DMS79 treated with DMSO at 0.1 percent for 48 hours (cell line): ENCODE measurements at places on chromosomes 7 and 10.

GRCh38 chr7:141706239-141707064, 1.7 kb upstream of the WEE2 start:
- DNase-seq, result no peak

- DNase-seq, result no peak
Measured at GRCh38 chr7:26784118-26784517, 80.3 kb downstream of the SKAP2 start.

- no peak for DNase-seq
Measured at GRCh38 chr7:103142494-103142893, 6.4 kb downstream of the NAPEPLD start.

DNA sequence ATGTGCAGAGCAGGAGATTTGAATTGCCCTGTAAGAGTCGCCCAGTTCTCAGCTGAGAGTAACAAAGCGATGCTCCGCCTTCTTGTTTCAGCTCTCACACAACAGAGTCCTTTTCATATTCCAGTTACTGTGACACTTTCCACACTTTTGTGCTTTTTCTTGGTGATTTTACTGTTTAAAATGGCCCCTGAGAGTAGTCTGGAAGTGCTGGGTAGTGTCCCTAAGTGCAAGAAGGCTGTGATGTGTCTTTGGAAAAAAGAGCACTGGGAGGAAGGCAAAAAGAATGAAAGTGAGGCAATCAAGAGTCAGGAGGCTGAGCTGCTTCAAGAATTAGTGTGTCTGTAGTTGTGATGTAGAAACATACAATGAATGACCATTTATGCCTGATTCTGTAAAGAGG, 201.2 kb upstream of the SEMA3E start:
- no peak for DNase-seq

GRCh38 chr10:78559661-78560340, 509.0 kb upstream of the ZMIZ1 start:
- peak; percentile 88 for DNase-seq

DNA sequence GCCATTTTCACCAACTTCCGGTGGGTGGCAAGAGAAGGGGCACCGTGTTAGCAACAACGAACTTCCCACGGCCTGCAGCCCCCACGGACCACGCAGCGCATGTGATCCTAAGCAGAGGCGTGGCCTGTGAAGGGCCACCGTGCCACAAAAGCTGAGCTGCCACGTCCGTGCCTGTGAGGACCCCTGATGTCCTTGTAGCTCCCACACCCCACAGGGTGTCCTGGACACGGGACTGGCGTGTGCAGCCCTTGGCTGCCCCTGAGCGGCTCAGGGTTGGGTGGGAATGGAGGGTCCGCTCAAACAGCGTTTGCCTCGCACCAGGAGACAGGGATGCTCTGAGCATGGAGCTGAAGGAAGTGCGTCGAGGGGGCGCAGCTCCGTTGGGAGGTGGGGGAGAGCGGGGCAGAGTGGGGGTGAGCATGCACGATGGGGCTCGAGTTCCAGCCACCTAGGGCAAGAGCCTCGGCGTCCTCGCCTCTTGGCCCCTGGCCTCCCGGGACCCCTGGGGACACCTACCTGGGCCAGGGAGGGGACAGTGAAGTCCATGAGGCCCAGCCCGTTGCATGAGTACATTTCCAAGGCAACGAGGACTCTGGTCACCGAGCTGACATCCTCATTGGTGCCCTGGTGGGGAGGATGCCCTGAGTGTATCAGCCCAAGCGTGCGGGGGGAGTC, 33.6 kb downstream of the CFAP46 start:
- DNase-seq, result no peak

GRCh38 chr7:47583739-47584535, 2.0 kb upstream of the TNS3 start:
- DNase-seq, result no peak

GRCh38 chr10:14253079-14253478, 77.6 kb downstream of the FRMD4A start:
- no peak for DNase-seq

DNA sequence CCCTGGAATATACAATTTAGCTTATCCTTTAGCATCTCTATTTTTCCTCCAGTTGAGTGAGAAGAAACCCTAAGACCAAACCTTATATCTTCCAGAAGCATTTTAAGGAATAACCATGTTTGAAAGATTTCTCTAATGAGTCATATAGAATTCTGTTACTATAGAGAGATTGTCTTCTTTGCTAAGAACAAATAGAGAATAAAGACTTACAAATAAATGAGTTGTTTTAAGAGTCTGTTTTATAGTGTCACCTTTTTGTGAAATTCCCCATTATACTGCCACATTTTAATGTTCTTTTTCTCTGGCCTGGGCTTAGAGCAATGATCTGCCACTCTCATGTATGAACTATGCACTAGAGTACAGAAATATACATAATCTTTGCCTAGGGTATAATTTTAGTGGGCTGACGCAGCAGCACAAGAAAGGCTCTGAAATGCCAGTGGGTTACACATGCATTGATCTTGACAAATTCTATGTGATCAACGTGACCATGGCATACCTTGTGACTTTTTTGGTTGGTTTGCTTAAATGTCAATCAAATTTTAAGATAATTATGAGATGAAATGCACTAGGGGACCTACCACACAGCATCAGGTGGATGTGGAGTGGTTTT, 145.1 kb upstream of the MKLN1 start:
- no peak for DNase-seq

GRCh38 chr7:111486472-111487142, 75.7 kb downstream of the IMMP2L start:
- DNase-seq, result peak; percentile 89

DNA sequence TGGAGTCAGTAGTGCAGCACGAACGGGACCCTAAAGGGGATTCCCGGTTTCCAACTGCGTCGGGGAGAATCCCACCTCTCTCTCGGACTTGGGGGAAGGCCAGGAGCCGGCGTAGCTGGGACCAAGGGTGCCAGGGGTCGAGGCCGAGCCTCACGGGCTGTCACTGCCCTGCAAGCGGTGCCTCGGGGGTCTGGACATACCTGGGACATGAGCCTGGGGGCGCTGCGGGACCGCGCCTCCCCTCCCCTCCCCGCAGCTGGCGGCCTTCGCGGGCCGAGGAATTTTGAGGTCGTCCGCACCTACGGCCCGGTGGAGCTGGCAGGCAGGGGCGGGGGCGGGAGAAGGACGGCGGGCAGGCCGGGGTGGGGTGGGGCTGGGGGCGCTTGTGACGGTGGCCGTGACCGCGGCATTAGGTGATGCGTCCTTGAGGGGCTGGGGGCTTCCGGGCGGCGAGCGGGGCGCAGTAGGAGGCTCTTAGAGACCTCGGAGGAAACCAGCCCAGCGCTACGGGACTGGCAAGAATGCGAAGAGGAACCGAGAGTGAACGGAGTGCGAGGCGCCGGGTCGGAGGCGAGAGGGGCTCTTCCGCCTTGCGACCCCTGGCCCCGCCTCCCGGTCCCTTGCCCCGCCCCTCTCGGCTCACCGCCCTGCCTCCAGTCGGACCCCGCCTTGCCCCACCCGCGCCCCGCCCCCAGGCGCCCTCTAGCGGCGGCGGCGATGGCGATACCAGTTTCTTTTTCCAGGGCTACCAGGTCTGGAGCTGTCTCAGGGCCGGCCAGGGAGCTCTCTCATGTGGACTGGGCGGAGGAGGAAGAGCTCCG, 48.3 kb downstream of the NPVF start:
- DNase-seq, result peak; percentile 77

DNA sequence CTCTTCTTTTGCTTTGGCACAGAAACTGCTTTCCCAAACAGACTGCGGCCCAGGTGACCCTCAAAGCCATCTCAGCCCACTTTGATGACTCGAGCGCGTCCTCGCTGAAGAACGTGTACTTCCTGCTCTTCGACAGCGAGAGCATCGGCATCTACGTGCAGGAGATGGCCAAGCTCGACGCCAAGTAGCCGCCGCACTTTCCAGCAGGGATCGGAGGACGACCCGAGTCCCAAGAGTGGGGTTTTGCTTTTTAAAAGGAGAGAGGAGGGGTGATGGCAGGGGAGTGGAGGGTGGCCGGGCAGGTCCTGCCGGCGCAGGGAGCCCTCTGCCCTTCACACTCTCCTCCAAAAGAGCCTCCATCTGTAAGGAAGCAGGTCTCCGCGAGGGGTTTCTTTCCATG, 21.1 kb downstream of the AIFM2 start:
- no peak for DNase-seq

DNA sequence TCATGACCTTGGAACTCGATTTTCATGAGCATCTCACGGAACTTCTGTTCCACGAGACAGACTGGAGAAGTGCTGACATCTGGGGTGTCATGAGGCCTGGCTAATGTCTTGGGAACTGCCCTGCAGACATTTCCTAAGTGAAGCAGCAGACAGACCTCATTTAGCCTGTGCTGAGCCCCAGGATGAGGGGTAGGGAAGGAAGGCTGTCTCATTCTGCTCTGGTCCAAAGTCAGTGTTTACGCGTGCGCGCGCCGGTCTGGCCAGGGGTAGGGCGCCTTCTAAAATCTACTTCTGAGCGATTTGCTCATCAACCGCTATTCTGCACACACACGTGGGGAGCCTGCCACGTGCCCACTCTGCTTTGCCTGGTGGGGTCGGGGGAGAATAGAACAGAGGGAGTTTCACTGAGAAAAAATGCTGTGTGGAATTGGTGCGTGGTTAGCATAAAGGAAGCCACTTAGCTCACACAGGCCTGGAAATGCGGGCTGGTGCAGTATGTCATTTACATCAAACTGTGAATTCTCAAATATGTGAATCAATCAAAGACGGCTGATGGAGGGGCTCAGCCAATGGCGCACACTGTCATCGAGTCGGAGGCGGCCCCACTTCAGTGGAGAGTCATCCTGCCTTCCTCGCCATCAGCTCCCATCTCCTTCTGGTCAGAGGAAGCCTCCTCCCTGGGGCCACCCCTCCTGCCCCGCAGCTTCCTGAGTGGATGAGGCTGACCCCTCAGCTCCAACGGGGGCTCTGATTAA, 335.1 kb downstream of the ADARB2 start:
- DNase-seq, result no peak

DNA sequence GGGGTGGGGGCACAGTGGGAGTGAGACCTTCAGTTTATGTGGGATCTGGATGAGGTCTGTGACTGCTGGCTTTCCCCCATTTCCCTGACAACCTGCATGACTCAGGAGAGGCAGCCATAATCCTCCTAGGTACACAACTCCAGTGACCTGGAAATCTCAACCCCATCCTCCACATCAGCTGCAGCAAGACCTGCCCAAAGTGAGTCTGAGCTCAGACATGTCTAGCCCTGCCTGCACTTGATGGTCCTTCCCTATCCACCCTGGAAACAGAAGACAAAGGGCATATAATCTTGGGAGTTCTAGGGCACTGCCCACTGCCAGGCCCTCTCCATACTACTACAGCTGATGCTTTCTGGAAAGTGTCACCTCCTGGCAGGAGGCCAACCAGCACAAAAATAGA, 75.6 kb downstream of the GRM8 start:
- DNase-seq, result peak; percentile 73

- DNase-seq, result no peak
Measured at GRCh38 chr10:109328001-109328400, 595.3 kb downstream of the XPNPEP1 start.

- no peak for DNase-seq
Measured at GRCh38 chr10:132788180-132788830, 2.4 kb upstream of the NKX6-2 start.

- DNase-seq, result no peak
Measured at GRCh38 chr10:66337211-66337610, 588.6 kb upstream of the LRRTM3 start.

DNA sequence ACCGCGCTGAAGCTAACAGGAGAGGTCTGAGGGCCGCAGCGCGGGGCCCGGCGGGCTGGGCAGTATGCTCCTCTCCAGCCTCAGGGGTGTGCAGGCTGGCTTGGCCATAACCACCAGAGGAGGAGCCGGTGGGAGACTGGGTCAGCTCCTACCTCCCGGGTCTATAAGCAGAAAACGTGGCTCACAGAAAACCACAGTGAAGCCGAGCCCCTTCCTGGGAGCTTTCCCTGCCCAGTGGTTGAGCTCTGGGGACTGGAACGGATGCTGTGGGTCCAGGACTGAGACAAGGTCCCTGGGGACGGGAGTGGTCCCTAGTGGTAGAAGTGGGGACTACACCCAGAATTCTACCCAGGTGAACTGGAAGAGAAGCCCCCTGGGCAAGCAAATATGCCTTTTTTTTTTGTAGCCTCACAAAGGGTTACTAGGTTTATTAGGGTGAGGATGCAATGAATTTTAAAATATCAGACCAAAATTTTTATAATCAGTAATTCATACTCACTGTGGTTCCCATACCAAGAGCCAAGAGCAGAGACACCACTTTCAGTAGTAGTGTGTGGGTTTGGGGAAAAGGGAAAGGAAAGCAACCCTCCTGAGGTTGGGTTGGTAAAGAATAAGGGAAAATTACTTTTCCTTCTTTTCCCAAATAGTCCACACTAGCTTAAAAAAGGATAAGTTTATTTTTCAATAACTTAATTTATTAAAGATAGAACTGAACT, 67.9 kb upstream of the PRKCQ start:
- DNase-seq, result no peak

- DNase-seq, result no peak
Measured at GRCh38 chr10:30392564-30392990, 41.4 kb upstream of the MAP3K8 start.

GRCh38 chr10:60518745-60519144, 129.1 kb upstream of the ANK3 start:
- DNase-seq, result no peak

DNA sequence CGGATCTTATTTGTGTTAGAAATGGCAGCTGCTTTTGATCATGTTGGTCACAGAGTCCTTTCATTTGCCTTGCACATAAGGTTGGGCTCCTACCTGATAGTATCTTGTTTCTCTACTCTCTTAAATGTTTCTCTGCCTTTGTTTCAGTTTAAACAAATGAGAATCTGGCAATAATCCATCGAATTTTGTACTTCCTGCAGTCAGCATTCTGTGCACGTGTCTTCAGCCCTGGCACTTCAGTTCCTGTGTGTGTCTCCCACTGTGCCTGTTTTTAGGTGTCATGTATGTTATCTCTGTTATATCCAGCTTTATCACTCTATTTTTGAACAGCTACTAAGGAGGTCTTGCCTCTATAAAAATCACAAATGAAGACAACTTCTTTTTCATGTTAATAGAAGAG, 28.4 kb upstream of the PTER start:
- no peak for DNase-seq

- DNase-seq, result no peak
Measured at GRCh38 chr10:99084161-99084560, 151.5 kb downstream of the HPSE2 start.

DNA sequence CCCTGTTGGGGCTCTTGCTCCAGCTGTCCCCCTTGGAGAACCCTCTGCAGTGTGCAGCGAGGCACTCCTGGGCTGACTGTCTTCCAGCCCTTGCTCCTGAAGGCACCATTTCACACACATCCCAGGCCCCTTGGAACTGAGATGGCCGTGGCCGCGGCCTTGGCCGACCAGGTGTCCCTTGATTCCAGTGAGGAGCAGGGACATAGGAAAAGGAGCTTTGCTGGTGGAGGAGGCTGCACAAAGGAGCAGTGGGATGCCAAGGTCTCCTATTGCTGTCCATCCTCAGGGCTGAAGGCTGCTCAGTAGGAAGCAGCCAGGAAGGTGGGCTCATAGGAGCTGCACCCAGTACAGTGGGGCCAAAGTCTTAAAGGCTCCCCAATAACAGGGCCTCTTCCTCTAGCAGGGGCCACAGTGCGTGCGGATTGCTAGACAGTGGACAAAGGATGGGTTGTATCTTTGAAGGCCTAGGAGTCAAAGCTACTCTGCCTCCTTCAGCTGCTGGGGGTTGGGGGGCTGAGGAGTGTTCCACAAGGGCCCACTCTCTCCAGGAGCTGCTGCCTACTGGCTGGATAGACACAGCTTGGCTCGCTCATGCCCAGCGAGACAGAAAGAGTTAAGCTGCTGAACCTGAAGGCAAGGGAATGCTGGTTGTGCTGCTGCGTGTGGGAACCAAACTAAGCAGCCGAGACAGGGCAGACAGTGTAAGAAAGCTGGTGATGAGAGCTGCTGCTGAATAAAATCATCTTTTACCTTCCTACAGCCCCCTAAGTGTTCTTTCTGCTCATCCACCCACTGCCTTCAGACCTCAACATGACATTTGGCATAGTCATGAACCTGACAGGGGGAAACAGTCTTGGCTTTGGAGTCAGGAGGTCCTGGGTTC, 891.9 kb upstream of the ZNF722 start:
- no peak for DNase-seq
